Hypothalamus (tissue), 51 donors: ENCODE measurements at places on chromosomes 4 and X.

DNA sequence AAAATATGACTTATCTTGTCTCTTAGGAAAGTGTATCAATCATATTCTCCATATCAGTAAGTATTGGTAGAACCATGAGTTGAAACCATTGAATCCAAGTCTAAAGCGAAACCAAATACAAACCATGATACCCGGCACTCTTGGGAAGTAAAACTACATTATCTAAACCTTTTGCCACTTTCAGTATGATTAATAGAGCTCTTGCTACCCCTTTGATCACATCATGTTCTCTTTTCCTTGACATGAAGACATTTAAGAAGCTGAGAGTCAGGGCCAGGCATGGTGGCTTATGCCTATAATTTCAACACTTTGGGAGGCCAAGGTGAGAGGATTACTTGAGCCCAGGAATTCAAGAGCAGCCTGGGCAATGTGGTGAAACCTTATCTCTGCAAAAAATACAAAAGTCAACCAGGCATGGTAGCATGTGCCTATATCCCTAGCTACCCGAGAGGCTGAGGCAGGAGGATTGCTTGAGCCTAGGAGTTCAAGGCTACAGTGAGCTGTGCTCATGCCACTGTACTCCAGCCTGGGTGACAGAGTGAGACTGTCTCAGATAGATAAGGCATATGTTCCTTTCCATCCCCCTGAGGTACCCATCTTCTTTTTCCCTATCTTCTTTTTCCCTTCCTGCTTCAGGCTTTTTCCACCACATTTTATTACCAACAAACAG is 45.4 kb downstream of the CEP135 start:
- DNase-seq, result no peak

- no peak for DNase-seq
Observed at GRCh38 chrX:71978164-71978563, 67.5 kb downstream of the NHSL2 start.

GRCh38 chr4:88857588-88857987 is 160.0 kb upstream of the NAP1L5 start:
- no peak for DNase-seq

DNA sequence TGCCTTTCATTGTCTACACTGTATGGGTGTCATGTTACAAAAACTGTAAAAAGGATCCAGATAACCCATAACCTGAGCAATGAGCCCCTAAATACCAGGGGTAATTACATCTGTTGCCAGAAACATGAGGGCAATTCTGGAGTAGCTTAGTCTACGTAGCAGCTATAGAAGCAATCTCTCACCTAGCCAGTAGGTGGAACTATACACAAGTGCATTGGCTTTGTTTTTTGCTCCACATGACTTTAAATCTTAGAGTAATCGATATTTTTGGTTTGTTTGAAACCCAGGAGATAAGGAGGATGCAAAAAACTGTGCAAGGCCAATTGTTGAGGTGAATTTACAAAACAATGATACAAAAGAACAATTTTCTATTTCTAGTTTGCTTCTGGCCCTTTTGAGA is 57.5 kb downstream of the GPR82 start:
- DNase-seq, result no peak

GRCh38 chr4:3407171-3407771 is 34.5 kb upstream of the HGFAC start:
- DNase-seq, result no peak

DNA sequence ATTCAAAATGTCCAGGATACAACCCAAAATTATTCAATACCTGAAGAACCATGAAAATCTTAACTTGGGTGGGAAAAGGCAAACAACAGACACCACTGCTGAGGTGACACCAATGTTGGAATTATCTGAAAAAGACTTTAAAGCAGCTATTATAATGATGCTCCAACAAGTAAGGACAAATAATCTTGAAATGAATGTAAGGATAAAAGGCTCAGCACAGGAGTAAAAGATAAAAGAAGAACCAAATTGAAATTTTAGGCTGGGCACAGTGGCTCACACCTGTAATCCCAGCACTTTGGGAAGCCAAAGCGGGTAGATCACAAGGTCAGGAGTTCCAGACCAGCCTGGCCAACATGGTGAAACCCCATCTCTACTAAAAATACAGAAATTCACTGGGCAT is 4.0 kb upstream of the SLC9A7 start:
- no peak for DNase-seq

GRCh38 chrX:44908153-44908552 is 35.2 kb downstream of the KDM6A start:
- DNase-seq, result no peak

GRCh38 chr4:40046311-40046980 is 10.2 kb upstream of the N4BP2 start:
- no peak for DNase-seq

- no peak for DNase-seq
Observed at GRCh38 chrX:39765327-39765726, 332.4 kb downstream of the BCOR start.

GRCh38 chr4:141142423-141142822 is 9.2 kb upstream of the RNF150 start:
- DNase-seq, result no peak

DNA sequence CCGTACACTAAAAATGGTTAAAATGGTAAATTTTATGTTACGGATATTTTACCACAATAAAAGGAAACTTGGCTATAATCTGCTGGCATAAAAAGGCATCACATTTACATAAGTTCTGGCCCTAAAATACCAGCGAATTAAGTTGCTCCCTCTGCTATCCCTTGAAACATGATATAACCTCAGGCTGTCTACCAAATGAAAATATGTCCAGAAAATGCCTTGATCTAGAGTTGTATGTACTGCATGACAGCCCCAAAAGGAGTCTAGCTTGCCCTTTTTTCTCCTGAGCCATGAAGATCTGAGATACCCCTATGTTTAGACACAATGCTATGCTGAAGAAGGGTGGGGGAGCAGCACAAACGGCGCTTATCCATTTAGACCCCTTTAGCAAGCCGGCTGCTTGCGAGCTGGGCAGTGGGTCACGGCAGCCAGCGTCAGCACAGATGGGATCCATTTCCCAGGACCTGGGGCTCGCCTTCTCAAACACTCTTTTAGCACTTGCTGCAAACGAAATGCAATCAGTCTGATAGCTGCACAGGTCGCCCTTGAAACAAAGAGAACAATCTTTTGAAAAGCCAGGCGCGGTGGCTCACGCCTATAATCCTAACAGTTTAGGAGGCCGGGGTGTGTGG is 77.0 kb downstream of the AFAP1 start:
- DNase-seq, result no peak
